ENCODE measurements at places on chromosomes 5 and 9.

- no peak for DNase-seq
Observed at GRCh38 chr5:89069591-89069990, 186.6 kb upstream of the MEF2C start.

- no peak for DNase-seq
Observed at GRCh38 chr5:334903-335739, 13.6 kb downstream of the AHRR start.

DNA sequence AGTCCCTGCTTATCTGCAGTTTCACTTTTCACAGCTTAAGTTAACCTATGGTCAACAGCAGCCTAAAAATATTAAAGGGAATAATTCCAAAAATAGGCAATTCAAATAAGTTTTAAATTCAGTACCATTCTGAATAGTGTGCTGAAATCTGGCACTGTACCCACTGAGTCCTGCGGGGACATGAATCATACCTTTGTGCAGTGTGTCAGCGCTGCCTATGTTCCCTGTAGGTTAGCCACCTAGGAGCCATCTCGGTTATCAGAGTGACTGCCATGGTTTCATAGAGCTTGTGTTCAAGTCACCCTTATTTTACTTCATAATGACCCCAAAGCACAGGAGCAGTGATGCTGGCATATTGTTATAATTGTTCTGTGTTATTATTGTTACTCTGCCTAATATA, 139.9 kb downstream of the GPBP1 start:
- DNase-seq: no peak

GRCh38 chr5:88888291-88888690, 5.3 kb upstream of the MEF2C start:
- no peak for DNase-seq

DNA sequence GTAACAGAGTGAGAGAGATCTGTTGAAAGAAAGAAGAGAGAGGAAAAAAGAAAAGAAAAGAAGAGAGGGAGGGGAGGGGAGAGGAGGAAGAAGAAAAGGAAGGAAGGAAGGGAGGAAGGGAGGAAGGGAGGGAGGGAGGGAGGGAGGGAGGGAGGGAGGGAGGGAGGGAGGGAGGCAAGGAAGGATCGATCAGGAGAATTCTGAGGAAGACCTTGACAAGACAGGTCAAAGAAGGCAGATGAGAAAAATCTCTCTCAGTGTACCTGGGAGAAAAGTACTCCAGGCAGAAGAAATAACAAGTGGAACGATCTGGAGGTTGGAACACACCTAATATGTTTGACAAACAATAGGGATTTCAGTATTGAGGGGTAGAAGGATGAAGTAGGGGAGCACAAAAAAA, 64.6 kb upstream of the SUSD1 start:
- no peak for DNase-seq

DNA sequence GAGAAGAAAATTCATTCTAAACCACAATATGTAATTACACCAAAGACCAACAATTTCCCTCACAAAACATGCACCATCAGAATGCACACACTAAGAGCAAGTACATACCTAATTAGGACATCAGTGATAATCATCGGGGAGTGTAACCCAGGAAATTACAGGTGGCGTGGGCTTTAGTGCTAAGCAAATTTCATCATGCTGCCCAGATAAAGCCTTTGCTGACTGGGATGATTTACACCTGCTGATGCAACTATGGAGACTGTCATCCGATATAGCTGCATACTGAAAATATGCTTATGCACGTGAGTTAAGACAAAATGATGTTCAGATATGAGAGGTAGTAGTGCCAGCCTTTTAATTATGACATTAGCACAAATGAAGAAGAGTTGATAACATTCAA, 123.2 kb downstream of the DCP2 start:
- no peak for DNase-seq

GRCh38 chr5:53130266-53130665, 20.7 kb upstream of the MOCS2 start:
- DNase-seq: no peak

- no peak for DNase-seq
Observed at GRCh38 chr9:13410566-13411031, 131.1 kb upstream of the MPDZ start.

- DNase-seq: no peak
Observed at GRCh38 chr5:71862087-71862486, 143.0 kb downstream of the CARTPT start.

- DNase-seq: no peak
Observed at GRCh38 chr5:111385970-111386831, 126.1 kb downstream of the STARD4 start.

- DNase-seq: no peak
Observed at GRCh38 chr5:112492291-112492690, 73.2 kb upstream of the EPB41L4A start.

- no peak for DNase-seq
Observed at GRCh38 chr9:28782630-28783029, 1209.3 kb upstream of the C9orf72 start.

- DNase-seq: no peak
Observed at GRCh38 chr5:149141957-149142851, 911 bp downstream of the ABLIM3 start.

- no peak for DNase-seq
Observed at GRCh38 chr9:101479338-101480030, 43.9 kb upstream of the ALDOB start.

GRCh38 chr5:72149742-72150141, 42.5 kb downstream of the MAP1B start:
- DNase-seq: no peak

GRCh38 chr9:95305770-95306492, 11.6 kb downstream of the FANCC start:
- no peak for DNase-seq

DNA sequence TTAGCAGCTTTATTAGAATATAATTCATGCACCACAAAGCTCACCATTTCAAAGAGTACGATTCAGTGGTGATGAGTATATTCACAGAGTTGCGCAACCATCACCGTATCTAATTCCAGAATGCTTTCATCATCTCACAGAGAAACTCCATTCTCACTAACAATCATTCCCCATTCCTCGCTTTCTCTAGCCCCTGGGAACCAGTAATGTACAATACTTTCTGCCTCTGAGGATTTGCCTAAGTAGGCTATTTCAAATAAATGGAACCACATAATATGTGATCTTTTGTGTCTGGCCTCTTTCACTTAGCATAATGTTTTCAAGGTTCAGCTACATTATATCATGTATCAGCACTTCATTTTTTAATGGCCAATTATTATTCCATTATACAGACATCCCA, 145.1 kb upstream of the ADAMTS16 start:
- no peak for DNase-seq

- DNase-seq: no peak
Observed at GRCh38 chr5:116529615-116530014, 45.0 kb downstream of the SEMA6A start.

- DNase-seq: no peak
Observed at GRCh38 chr9:16236311-16236710, 634.2 kb downstream of the BNC2 start.

GRCh38 chr5:77305956-77306355, 95.5 kb downstream of the PDE8B start:
- no peak for DNase-seq

DNA sequence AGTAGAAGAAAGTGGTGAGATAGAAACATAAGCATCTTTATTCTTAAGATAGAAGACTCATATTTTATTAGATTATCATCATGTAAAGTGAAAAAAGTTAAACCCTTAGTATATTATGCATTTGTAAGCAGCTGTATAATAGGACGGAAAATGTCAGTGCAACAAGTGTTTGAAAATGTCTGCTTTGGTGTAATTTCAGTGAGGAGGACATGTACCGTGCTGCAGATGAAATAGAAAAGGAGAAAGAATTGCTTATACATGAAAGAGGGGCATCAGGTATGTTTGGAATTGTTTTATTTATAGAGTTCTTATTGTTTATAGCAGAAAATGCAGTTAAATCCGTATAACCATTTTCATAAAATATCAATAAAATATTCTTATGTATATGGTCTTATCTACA, 8.9 kb downstream of the OTULIN start:
- DNase-seq: no peak

DNA sequence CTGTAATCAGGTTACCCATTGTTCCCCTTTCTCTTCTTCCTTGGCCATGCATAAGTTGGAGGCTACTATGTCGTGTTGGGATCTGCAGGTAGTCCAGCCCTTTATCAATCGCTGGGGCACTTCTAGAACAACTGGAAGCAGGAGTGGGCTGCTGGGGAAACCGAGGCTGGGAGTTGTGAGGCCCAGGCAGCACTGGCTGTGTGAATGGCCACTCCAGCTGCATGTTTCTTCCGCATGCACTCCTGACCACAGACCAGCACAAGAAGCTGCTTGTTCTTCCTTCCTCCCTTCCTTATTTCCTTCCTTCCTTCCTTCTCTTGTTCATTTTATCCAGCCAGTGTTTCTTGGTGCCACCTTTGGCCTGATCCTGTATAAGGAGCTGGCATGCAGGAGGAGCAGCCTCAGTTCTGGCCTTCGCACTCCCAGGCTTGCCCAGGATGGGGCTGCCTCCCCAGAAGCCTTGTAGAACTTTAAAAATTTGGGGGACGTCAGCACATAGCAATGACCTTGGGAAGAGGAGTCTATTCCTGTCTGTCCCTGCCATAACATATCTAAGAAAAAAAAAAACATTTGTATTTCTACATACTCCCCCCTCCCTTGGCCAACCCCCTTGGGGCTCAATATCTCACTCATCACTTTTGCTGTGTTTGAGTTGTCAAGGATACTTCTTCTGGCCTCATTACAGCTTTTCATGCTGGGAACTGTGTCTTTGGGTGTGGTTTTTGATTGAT, 20.8 kb upstream of the CXCL14 start:
- DNase-seq: no peak

GRCh38 chr5:160020964-160021363, 12.0 kb downstream of the TTC1 start:
- DNase-seq: no peak

- no peak for DNase-seq
Observed at GRCh38 chr5:2748179-2748860, 3.2 kb downstream of the IRX2 start.

DNA sequence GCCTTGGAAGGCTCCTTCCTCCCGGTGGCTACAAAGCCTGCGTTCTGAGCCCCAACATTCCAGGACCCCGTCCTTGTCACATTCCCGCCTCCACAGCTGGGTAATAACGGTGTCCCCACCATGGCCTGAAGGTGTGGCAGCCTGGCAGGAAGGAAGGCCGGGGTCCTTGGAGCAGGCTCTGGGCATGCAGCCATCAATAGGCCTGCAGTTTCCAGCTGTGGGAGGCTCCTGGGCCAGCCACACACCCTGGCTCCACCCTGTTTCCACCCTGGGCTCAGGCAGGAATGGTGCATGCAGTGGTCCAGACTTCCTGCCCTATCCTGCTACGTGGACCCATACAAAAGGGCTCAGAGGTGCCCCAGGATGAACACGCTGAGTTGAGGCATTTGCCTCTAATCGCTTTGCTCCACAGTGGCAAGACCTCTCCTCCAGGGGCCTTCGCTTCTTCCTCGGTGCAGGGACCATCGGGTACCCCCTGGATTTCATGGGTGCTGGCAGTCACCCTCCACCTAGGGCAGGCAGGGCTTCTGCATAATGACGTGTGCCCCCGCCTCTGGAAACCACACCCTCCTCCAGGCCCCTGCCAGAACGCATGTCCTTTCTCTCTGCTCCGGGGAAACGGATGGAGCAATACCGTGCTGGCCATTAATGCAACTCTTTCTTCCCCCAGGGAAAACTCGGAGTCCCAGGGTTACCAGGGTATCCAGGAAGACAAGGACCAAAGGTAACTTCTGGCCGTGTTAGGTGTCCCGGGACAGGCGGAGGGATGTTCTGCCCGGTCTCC, 95.1 kb upstream of the FCN2 start:
- DNase-seq: no peak

- no peak for DNase-seq
Observed at GRCh38 chr5:174083056-174083827, 37.7 kb downstream of the NSG2 start.

DNA sequence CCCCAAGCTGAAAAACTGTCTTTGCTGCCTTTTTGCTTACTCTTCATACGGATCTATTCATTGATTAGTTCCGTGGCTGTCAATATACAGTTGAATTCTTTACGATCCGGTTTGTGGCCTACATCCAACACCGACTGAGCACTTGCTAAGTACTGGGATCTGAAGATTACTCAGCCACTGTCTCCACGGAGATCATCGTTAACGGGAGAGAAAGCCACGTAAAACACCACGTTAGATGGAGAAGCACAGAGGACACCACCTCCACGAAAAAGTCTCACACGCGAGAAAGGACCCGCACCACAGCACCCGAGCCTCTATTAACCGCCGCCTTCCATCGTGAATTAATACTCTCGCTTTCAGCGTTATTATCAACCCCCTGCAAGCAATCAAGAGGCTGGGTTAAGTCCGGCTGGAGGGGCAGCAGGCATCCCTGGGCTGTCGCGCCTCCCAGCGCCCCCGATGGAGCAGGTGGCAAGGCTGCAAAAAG, 650 bp downstream of the ELP1 start:
- no peak for DNase-seq

DNA sequence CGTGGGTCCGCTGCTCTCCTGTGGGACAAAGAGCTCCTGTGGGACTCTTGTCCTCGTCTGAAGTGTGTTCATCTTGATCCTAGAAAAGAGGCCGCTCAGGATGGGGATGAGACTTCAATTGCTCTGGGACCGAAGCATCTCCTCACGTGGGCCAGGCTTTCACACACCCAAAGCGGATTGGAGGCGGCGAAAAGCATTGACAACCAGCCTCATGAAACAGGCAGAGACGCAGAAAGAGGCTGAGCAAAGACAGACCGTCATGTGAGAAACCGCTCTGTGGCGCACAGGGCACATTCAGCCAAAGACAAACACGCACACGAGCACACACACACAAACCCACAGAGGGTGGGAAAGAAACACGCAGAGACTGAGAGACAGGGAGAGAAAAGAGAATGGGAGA, 479.5 kb downstream of the SPATA31A7 start:
- no peak for DNase-seq

- no peak for DNase-seq
Observed at GRCh38 chr5:110536120-110537115, 190.1 kb downstream of the TMEM232 start.

DNA sequence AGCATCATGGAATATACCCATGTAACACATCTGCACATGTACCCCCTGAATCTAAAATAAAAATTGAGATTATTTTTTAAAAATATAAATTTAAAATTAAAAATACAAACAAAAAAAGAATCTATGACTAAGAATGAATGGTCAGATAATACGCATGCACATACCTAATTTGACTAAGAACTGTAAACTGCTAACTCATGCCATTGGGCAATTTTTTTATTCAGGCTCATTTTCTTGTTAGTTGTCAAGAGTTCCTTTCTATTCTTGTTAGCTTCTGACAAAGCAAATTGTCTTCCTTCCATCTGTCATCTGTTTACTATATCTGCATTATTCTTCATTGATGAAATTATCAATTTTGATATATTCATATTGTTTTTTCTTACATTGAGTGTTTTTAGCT, 69.5 kb upstream of the HAND1 start:
- DNase-seq: no peak

GRCh38 chr5:60297658-60298057, 402.3 kb downstream of the DEPDC1B start:
- DNase-seq: no peak

GRCh38 chr5:149355688-149356087, 2.2 kb upstream of the PCYOX1L start:
- DNase-seq: no peak
